Activated CD8-positive, alpha-beta memory T cell treated with anti-CD3 and anti-CD28 coated beads for 36 hours (primary cell): ENCODE measurements at places on chromosomes 7 and 10. TPM values are rescaled to one million over a fixed set of nuclear protein-coding genes. Genes with fewer than 3 reads are reported as not detected.

GET4 gene
- 42.5 TPM for total RNA-seq

OPN1SW gene
- not detected for total RNA-seq

LIPF gene
- total RNA-seq = not detected

CDH23 gene
- total RNA-seq = 0.25 TPM

RFC2 gene
- 97.0 TPM for total RNA-seq
